ENCODE measurements at places on chromosomes 7 and 10. TPM values are rescaled to one million over a fixed set of nuclear protein-coding genes. Genes with fewer than 3 reads are reported as not detected.

DNA sequence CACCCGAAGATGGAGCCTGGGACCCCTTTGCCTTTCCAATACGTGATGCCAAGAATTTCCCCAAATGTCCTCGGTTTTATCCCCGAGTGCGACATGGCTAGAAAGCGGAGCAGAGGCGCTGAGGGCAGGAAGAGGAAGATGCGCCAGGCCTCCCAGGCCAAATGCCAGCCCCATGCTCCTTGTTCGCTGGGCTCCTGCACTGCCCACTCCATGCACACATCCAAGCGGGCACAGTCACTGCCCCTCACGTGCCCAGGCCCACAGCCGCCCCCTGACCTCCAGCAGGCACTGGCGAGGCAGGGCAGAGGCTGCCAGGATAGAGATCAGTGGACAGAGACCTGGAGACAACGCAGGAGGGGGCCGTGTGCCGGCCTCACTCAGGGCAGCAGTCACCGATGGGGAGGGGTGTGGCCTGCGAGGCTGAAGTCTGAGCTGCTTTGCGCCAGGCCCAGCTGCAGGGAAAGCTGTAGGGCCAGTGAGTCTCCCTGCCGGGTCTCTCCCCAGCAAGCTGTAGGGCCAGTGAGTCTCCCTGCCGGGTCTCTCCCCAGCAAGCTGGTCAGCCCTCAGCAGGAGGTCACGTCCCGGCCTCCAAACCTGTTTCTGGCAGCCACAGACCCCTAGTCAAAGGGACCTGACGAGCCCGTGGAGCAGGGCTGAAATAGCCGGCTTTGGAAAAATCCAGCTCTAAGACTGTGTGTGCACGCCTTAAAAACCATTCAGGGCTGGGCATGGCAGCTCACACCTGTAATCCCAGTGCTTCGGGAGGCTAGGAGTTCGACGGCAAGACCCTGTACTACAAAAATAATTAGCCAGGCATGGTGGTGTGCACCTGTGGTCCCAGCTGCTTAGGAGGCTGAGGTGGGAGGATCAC, 100.6 kb upstream of the DIP2C start:
- DNase-seq = peak; percentile 47

DNA sequence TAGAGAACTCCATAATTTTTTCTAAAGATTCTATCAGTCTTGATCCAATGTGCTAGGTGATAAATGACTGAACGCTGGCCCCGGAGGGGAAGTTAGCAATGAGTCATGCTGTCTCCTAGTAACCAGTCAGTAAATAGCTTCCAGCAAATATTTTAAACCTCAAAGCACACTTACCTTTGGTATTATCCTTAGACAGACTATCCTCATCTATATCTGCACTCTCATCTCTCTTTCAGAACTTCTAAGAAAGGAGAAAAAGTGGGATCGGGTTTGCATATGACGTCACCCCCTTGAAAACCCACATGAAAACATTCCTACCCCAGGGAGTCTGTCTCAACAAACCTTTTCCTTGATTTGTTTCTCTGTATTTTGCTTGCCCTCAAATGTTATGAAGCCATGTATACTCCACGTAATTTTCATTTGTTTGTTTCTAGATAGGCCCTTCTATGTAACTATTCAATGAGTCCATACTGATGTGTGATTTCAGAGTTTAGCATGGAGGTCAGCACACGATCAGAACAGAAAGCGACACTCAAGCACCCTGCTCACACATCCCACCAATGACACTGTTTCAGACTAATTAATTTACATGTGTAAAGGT, 174.9 kb upstream of the NRP1 start:
- no peak for DNase-seq

GRCh38 chr10:47358457-47358856, 10.3 kb downstream of the RBP3 start:
- DNase-seq = no peak

GRCh38 chr7:97317575-97317974, 200.1 kb downstream of the SDHAF3 start:
- DNase-seq = no peak

Gene NEUROD6
- total RNA-seq = not detected

DNA sequence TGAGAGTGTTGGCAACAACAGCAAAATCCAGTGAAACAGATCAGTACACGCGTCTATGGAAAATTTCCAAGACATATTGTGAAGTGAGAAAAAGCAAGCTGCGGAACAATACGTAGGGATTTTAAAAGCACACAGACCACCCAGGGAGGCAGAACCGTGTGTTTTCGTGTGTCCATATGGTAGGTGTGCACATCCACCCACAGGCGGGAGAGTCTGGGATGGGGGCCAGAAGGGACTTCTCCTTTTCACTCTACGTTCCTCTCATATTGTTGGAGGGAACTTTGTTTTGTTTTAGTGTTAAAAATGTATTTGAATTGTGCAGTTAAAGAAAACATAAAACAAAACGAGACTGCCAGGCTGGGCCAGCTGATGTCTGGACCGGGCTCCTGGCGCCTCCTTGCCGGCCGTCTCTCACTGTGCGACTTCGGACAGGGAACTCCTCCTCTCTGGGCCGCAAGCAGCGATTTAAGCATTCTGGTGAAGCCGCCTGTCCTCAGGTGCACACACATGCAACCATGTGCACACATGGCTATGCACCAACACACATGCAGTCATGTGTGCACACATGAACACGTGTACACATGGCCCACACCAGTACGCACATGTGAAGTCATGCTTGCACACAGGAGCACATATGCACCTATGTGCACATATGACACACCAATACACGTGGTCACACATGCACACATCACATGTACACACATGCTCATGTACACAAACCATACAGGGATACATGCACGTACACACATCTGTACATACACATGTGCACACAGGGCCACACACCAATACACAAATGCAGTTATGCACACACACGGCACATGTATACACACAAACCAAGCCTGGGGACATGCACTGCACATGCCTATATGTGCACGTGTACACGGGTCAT, 141.1 kb downstream of the ELFN1 start:
- no peak for DNase-seq

Gene CCL26
- not detected for total RNA-seq

GRCh38 chr7:127396184-127396583, 3.7 kb upstream of the ZNF800 start:
- no peak for DNase-seq

Gene ACTL6B
- total RNA-seq = not detected

- DNase-seq = no peak
These were observed 102.3 kb upstream of the PLXDC2 start for GRCh38 chr10:19713800-19714525.

GRCh38 chr10:123480845-123481244, 185.3 kb upstream of the GPR26 start:
- DNase-seq = no peak

GRCh38 chr7:20454202-20454601, 123.5 kb downstream of the ITGB8 start:
- DNase-seq = no peak

DNA sequence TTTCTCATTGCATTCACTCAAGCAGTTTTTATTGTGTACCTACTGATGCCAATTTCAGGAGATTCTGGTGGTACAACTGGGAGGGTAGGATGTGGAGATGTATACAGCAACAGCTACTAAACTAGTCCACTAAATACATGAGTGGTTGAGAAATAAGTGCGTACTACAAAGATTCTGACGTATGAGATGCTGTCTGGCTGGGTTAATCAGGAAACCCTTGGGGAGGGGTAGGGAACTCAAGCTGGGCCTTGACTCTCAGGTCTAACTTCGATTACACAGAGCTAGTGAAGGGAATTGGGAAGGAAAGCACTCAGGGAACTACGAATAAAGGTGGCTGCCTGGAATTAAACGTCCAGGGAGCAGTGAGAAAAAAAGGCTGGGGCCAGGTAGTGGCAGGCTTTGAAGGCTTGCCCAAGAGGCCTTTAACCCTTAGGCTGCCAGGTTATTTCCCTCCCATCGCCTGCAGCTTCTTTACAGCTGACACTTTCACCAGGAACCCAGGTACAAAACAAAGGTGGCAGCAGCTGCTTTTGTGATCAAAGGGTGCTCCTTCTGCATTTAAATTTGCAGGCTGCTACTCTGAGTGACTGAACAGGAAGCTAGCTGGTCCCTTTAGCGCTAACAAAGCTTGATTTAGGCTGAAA, 3.2 kb downstream of the MMS19 start:
- no peak for DNase-seq

Gene SMO
- total RNA-seq = 4.6 TPM

Gene HPSE2
- 0.14 TPM for total RNA-seq

Gene NPY
- not detected for total RNA-seq

- DNase-seq = no peak
These were observed 329.4 kb downstream of the OTUD1 start for GRCh38 chr10:23768281-23768680.

GRCh38 chr10:126074291-126074690, 177.9 kb downstream of the FANK1 start:
- DNase-seq = no peak

Gene OPN4
- total RNA-seq = 0.41 TPM

GRCh38 chr10:17237915-17238444, 9.9 kb downstream of the VIM start:
- DNase-seq = no peak

Gene UCN3
- not detected for total RNA-seq

Gene LHPP
- 5.8 TPM for total RNA-seq

DNA sequence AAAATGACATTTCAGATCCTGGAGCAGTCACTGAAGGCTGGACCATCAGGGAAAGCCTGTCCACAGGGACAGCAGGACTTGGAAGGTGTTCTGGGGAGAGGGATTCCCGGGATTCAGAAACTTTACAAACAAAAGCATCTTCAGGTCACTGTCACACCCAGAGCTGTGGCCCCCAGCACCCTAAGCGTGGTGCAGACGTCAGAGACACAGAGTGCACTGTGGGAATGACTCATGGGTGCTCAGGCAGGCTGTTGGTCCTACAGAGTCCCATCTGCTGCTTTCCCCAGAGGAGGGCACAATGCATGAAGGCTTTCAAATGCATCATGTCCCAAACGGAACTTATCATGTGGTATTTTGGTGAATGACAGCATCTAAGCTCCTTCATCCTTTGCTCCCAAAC, 13.1 kb upstream of the LRMDA start:
- no peak for DNase-seq

DNA sequence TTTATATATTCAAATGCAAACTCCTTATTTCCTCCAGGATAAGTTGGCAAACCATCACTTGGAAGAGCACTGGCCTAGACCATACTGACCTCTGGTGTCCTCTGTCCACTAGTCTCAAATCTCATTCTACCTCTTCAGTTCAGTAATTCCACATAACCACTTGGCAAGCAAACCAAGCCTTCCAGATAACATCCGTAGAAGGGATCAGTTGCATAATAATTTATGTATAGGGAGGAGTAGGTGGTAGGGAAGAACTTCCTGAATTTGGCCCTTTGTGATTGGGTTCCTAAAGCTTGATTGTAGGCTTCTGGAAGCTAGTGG, 55.0 kb downstream of the WAC start:
- no peak for DNase-seq

Gene TUBAL3
- total RNA-seq = not detected

DNA sequence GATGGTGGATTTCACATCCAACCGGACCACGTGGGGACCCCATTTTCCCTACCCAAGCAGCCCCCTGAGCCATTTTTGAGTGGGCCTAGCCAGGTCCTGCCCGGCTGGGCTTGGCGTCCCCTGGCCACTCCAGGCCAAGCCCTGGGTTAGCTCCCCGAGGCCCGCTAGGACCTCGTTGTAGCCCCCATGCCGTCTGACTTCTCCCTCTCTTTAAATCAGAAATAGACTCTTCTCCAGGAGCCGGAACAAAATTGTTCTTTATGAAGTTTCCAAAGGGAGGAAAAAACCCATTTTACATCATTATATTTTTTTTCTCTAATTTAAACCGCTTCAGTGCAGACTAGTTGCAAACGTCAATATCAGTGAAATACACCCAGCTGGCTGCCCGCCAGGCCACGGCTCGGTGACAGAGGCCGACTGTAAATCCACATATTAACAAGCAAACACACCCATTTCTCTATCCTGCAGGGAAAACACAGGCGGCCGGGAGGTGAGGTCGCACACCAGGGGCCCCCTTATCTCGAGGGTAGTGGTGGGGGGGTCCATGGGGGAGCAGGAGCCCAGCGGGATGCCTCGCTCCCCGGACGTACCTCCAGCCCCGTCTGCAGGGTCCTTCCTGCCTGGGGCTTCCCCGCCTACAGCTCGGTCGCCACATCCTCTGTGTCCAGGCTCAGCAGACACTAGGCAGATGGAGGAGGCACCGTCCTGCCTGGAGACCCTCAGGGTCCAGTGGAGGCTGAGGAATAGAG, 72.7 kb downstream of the ELFN1 start:
- peak; percentile 84 for DNase-seq
